ENCODE measurements at places on chromosomes 3 and 15.

DNA sequence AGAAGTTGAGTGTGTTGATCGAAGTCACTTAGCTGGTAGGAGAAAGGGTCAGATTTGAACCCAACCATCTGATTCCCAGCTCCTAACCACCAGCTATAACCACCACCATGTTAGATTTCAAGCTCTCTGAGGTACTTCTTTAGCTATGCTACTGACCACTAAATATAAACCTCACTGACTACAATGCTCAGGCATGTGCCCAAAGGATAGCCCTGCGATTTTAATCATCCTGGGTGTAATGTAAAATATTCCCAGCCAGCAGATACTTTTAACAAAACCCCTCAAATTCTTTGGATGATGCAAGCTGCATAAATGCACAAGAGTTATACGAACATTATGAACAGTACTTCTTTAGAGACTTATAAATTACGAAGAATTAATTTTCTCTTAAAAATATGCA lies 115.2 kb upstream of the TSC22D2 start:
- DNase-seq: no peak

DNA sequence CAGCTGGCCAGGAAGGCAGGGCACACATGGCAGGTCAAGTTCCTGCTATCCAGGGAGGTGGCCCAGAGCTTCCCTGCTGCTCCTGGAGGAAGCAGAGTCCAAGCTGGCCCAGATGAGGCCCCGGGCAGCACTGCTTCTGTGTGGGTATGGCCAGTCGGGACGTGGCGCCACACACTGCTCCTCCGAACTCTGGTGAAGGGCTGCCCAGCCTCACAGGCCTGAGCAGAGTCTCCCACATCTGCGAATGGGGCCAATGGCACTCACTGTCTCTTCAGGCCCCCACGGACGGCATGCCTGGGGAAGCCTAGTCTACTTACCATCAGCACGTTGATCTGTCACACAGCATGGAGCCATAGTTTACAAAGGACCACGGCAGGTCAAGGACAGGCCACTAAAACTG lies 2.5 kb upstream of the PLA2G4F start:
- no peak for DNase-seq

GRCh38 chr15:56533731-56534403 lies 68.9 kb upstream of the MNS1 start:
- no peak for DNase-seq

GRCh38 chr3:69716119-69716518 lies 23.1 kb upstream of the MITF start:
- no peak for DNase-seq

- DNase-seq: peak; percentile 57
These were observed 241.1 kb downstream of the RYR3 start for GRCh38 chr15:33551860-33552259.

- no peak for DNase-seq
These were observed 104.7 kb upstream of the TBC1D5 start for GRCh38 chr3:17847156-17847555.

- DNase-seq: no peak
These were observed 426.1 kb upstream of the THBS1 start for GRCh38 chr15:39154776-39155175.

GRCh38 chr15:85485956-85486567 lies 105.7 kb downstream of the AKAP13 start:
- DNase-seq: peak; percentile 63

DNA sequence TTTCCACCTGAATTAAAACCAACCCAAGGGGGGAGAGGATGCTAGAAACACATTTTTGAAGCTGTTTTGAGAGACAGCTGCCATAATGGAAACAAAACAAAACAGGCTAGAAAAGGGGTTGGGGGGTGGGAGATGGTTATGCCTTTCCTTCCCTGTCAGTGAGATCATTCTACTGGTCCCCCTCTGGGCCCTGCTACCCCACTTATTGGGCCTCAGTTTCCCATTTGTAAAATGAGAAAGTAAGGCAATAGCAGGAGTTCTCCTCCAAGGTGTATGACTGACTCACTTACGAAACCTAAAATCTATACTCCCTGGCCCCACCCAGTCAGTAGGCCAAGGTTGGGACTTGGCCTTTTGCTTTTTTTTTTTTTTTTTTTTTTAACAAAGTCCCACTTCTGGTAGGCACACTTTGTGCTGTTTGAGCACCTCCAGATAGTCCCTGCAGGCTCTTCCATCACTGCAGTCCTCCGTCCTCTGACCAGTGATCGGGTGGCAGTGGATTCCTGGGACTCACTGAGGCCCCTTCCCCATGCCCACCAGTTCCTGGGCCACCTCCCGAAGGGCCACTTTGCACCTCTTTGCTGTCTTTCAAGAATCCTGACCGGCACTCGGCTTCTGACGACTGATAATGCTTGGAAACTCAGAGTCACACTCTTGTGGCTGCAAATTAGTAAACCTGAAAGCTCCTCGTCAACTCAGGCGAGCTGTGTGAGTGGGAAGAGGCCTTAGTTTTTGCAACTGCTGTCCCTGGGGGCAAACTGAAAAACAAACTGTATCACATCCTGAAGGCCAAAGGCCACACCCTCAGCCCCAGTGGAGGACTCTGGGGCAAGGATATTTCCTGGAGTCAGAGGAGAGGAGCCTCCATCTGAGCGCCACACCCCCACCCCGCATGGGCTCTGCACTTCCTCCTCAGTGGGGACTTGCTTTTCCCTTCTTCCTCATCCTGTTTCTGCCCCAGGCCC lies 6.7 kb upstream of the PSTPIP1 start:
- DNase-seq: no peak

GRCh38 chr3:112085735-112086075 lies 484 bp upstream of the C3orf52 start:
- no peak for DNase-seq

DNA sequence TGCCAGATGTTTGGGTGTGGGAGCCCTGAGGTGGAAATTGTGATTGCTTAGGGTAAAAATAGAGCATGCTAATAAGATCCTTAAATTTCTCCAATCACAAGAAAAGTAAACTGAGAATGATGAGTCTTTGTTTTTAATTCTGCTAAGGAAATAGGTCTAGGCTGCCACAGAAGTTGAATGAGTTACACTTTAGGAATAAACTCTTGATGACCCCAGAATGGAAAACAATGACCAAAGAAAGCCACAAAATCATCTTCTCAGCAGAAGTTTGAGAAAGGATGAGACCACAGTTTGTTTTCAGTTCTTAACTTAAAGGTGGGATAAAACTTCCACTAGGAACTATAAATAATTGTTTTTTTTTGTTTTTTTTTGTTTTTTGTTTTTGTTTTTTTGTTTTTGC lies 164.6 kb upstream of the BCL6 start:
- DNase-seq: no peak

GRCh38 chr3:153889905-153890334 lies 231.3 kb upstream of the ARHGEF26 start:
- no peak for DNase-seq

- no peak for DNase-seq
These were observed 53.1 kb downstream of the CLDN1 start for GRCh38 chr3:190269101-190269500.

- no peak for DNase-seq
These were observed 16.0 kb upstream of the RNF7 start for GRCh38 chr3:141722081-141722480.

- DNase-seq: no peak
These were observed 130.5 kb upstream of the MCTP2 start for GRCh38 chr15:94100863-94101262.

- peak; percentile 19 for DNase-seq
These were observed 127.0 kb downstream of the KLHL25 start for GRCh38 chr15:85667491-85668424.

- no peak for DNase-seq
These were observed 4.8 kb downstream of the VEPH1 start for GRCh38 chr3:157498371-157498770.

DNA sequence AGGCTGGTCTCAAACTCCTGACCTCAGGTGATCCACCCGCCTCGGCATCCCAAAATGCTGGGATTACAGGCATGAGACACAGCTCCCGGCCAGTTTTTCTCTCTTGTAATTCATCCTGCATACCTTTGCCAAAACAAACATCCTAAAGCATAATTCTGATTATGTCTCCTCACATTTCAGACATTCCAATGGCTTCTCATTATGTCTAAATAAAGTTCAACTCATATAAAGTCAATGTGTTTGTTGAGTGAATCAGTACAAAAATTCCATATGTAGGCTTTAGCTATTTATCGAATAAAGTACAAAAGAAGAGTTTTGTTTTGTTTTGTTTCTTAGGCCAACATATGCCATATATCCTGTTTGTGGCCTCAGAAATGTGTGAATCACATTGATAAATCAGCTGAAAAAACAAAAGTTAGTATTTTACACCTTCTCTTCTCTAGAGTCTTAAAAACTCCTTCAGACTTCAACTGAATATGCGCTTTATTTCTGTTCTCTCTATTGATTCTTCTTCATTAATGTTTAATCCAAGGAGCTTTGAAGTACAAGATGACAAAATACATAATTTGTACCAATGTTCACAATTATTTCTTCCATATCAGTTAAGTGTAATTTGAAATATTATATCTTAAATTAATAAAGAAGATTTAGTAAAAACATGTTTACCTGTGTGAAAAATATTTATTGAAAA lies 165.8 kb downstream of the MECOM start:
- no peak for DNase-seq

DNA sequence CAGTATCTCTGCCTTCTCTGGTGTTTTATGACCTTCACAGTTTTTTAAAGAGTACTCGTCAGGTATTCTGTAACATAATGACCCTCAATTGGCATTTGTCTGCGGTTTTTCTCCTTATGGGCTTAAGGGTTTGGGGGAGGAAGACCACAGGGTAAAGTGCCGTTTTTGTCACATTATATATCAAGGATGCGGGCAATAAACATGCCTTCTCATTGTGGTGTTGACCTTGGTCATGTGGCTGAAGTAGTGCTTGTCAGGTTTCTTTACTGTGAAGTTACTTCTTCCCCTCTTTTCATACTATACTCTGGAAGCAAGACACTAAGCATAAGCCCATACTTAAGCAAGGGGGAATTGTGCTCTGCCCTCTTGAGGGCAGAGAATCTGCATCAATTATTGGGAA lies 16.6 kb downstream of the CAPN3 start:
- DNase-seq: no peak

DNA sequence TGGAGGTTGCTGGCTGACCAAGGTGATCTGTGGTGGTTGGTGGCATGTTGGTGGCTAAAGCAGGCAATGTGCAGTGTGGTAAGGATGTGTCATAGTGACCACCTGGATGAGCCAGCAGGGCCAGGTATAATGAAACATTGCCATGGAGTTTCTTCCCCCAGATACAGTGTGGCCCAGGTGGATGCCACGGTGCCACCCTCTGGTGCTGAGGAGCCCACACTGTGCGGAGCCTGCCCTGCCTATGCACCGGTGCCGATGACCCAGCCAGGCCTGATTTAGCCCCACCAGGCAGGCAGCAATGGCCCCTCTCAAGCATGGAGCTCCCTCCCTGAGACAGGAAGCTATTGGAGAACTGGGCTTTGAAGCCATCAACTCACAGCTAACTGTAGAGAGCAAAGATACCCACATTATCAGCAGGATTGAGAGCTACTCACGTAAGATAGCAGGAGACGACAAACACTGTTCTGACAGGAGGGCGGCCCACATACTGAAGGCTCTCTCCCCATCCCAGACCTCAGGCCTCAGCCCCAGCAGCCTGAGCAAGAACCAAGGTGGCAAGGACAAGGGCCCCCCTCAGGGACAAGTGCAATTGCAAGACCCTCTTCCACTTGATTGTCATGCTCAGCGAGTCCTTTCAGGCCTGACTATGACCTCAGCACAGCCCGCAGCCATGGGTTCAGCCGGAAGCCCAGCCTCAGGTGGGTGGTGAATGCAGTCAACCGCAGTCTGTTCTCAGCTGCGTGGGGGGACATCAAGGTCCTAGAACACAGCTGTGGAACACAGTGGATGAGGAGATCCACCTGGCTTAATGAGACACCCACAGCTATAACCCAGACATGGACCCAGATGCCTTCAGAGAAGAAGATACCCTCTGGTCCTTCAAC lies 82.8 kb upstream of the CDV3 start:
- no peak for DNase-seq

DNA sequence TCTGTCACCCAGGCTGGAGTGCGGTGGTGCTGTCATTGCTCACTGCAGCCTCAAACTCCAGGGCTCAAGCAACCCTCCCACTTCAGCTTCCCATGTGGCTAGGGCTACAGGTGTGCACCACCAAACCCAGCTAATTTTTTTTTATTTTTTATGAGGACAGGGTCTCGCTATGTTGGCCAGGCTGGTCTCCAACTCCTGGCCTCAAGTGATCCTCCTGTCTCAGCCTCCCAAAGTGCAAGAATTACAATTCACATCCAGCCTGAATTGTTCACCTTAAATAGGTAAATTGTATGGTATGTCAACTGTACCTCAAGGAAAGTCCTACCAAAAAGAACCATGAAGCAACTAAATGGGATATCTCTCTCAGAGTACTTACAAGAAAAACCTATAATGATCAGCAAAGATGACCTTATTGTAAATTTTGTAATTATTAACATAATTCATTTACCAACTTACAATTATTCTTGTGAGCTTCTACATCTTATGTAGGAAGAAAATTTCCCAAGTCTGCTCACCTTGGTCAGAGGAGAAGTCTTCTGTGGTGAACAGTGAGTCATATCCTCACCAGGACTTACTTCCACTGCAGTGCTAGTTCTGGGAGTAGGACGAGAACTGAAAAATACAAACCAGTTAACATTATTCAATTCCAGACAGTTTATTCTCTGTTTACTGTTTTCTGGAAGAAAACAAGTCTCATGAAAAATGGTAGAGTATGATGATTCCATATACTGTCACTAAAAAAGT lies 54.4 kb downstream of the ULK4 start:
- DNase-seq: no peak

GRCh38 chr3:71565316-71565715 lies 18.2 kb downstream of the FOXP1 start:
- DNase-seq: no peak

DNA sequence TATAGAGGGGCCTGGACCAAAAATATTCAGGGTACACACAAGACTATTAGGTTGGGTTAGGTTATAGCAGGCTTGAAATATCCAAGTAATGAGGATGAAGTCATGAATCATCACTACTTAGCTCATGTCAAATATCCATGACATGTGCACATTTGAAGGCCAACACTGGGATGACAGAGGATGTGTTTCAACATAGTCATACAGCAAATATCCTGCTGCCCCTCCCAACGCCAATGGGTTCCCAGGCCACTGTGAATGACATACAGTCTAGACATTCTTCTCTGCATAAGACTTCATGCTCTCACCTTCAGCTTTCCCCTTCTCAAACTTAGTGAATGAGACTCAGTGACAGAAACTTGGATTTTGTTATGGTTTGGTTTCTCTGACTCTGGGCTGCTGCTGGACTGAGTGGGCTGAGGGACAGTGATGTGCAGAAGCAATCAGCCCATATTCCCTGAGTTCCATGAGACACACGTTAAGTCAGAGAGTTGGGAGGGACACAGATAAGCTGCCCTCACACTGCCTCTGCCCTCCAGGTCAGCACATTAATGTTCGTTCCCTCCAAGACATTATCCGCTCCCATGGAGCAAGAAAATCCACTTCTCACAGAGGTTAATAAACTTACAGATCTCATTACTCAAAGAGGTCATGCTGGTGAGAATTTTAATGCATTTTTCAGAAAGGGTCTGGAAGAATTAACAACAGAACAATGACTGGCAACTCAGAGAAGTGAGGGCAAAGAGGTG lies 15.4 kb downstream of the HOMER2 start:
- no peak for DNase-seq

GRCh38 chr15:66287461-66288057 lies 5.8 kb upstream of the DIS3L start:
- DNase-seq: peak; percentile 43

- no peak for DNase-seq
These were observed 367.1 kb downstream of the EPHA3 start for GRCh38 chr3:89474333-89475130.

Data from globus pallidus (tissue), 1 donor.